Cardiac muscle cell (in vitro differentiated cells and primary cell): ENCODE measurements at places on chromosomes 6 and 20. TPM values are rescaled to one million over a fixed set of nuclear protein-coding genes. Genes with fewer than 3 reads are reported as not detected.

DNA sequence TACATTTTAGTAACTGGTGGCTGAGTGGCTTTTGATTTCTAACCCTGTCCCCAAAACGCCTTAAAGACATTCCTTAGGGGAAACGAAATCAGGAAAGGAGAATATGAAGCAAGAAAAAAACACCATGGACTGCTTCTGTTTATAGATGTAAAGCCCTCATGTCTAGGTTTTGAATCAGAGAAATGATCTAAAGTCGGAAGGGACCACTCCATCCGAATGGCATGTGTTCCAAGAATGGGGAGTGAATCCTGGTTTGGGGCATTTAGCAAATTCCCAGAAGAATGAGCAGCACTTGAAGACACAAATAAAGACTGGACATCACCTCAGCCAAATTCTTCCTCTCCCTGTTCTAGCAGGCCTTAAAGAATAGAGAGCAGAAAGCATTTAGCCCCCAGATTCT, 65.6 kb downstream of the CAP2 start:
- DNase-seq: no peak

DNA sequence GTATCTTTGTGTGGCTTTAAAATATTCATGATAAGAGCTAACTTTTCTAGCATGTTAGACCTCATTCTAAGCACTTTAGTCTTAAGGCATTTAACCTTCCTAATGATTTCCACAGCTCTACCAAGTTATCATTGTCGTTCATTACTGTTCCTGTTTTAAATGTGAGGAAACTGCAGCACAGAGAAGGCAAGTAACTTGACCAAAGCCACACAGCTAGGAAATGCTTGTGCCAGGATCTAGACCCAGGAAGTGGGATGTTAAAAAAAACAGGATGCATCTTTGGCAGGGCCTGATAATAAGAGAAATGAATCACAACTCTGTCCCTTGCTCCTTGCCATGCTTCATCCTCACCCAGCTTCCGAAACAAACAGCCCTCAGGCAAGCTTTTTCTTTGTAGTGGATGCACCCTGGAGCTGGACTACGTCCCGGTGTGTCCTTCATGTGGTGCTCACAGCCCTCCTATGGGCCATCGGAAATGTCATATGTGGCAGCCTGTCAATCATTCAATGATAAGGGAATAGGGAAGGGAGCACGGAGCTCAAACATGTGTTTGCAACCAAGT, 196.9 kb upstream of the RREB1 start:
- no peak for DNase-seq

DNA sequence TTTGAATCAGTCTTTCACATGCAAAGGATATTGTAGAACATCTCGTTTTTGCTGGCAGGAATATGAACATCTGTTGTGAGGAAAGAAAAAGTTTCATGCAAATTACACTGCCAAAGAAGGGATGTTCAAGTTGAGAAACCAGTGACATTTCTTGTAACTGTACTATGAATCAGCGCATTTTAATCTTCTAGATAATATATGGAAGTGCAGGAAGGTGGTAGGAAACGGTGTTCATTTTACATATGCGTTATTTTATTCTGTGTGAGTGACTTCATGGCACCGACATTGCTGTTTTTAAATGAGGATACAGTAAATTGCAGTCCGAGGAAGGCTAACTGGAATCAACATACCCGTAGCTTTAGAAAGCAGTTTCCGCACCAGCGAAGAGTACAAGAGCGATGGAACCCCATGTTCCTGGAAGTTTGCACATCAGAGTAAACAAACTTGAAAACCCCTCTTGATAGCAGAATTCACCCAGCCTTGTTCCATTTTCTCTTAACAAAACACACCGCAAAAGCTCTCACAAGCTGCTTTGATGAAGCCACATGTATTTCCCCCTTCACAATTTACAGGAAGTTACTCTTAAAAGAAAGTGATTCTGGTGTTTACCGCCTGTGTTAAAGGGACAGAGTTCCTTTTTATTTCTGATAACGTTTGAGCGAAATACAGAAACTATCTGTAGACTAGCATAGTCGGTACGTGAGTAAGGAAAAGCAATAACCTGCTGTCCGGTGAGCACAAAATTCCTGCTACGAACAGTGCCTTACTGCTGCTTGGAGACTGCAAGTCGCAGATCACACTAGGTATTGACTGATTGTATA, 11.5 kb downstream of the PRDM1 start:
- no peak for DNase-seq

DNA sequence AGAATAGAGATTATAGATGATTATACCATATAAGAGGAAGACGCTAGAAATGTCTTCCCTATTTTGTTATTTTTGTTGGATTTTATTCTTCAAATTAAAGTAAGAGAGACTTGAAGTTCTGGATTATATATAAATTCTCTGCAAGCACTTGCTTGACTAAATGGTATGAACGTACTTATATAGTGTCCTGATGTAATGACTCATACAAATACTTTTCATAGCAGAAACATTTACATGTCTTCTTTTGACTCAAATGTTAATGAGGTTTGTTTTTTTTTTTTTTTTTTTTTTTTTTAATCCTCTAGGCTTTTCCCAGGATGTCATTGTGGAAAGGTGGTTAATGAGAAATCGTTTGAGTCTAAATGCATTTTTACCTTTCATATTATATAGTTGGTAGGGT, 55.0 kb downstream of the PDE7B start:
- peak; percentile 37 for DNase-seq

DNA sequence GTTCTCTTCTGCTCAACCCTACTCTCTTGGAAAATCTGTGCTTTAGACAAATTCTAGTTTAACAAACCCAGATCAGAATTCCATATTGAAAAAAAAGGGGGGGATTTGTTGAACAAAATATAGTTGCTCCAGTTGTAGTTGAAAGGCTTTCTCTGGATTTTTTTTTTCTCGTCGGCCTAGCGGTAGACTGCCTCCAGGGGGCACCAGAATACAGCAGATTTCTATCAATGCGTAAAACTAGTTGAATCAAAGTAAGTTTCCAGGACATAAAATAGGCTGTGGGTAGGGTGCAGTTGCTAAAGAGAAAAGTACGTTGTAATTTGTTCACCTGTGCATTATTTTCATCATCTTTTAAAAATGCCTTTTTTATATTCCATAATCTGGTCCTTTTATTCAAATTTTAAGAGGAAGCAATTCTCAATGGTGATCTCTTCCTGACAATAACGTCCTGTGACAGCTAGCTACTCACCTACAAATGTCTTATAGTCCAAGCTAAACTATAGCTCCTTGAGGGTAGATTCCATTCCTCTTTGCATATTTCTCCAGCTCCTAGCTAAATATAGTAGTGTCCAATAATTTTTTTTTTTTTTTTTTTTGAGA, 105.4 kb downstream of the PERP start:
- DNase-seq: peak; percentile 64

GRCh38 chr20:51767867-51768758, at the start of gene ATP9A:
TSS of gene ATP9A (minus strand) at chr20:51768390. CDS start at chr20:51768369, 21 bp downstream.
- DNase-seq: peak; percentile 67

- no peak for DNase-seq
Observed at GRCh38 chr20:51641866-51642265, 99.3 kb upstream of the NFATC2 start.

GRCh38 chr20:32395066-32395465, 36.9 kb downstream of the ASXL1 start:
- DNase-seq: no peak

DNA sequence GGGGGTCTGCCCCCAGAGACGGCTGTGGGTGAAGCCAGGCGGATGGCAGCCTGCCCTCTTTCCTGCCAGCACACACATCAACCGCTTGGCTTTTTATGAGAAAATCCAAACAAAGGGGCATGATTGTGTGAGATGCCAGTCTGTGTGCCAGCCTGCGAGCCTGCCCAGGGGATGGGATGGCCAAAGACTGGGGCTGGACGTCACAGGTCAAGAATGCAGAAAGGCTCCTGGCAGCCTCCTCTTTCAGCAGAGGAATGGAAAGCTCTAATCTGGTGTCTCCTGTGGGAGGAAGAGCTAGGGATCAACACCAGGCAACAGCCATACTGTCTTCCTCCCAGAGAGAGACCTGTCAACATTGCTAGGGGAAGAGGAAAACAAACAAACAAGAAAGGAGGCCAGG, 15.8 kb downstream of the TUBB2B start:
- DNase-seq: no peak

DNA sequence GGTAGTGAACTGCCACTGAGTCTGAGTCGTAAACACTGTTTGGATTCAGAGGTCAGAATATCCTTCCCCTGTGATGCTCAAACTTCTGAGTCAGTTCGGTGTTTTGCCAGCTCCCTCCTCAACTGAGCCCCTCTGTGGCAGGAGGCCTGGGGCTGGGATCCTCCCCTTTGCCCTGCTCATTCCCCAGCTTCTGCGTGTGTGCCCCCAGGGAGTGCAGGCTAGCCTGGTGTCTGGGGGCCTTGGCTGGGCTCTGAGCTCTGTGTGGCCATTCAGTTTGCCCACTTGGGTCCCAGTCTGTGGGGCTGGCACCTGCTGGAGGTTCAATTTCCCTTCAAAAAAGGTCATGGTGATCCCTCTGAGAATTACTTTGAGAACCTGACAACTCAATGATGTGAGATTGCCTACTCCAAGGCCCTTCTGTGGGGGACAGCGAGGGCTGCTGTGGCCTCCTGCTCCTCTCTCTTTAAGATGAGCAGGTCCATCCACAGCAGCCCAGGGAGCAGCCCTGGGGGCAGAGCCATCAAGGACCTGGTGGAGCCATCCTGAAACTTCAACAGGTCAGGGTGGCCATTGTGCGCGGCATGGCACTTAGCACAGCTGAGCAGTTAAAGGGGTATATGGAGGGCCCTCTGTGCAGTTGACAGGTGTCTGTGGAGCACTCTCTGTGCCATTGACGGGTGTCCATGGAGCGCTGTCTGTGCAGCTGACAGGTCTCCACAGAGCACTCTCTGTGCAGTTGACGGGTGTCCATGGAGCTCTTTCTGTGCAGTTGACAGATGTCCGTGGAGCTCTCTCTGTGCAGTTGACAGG, 147.2 kb downstream of the SYCP2 start:
- DNase-seq: no peak

GRCh38 chr6:127518710-127519468, at the start of gene MTCL3:
TSS of gene MTCL3 (minus strand) at chr6:127519335.
- DNase-seq: peak; percentile 58

HINT3 gene
- 34.5 and 43.3 TPM in 2 replicates for total RNA-seq

PPP1R14C gene
- 104 and 106 TPM in 2 replicates for total RNA-seq

THBD gene
- total RNA-seq: 0.54 and 1.1 TPM in 2 replicates
